ENCODE measurements at places on chromosomes 2 and 18.

- no peak for DNase-seq
Observed at GRCh38 chr2:58476556-58476955, 235.4 kb upstream of the FANCL start.

DNA sequence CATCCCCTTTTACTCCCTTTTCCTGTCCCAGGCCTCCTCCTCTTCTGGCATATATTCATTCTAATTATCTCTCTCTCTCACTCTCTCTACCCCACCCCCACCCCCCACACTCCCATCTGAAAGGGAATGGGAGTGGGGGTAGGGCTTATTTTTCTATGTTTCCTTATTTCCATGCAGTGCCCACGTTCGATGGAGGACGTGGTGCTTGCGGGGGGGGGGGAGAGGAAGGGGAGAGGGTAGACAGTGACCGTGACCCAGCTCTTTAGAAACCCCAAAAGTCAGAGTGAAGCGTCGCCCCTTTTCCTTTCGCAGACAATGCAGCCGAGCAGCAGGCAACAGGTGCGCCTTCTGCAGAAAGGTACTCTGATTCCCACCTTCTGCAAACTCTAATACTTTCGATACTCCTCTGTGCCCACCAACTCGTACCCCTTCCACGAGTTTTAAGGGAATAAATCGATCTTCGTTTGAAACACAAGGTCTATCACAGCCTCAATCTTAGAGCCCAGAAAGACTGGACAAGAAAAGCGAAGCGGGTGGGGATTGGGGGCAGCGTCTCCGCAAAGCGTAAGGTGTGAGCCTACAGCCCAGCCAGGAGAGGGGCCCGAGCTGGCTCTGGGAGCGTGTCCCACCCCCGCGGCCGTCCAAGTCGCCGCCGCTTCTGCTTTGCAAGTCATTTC, 891 bp upstream of the NR4A2 start:
- DNase-seq: no peak

- DNase-seq: no peak
Observed at GRCh38 chr2:72681016-72681995, 144.5 kb downstream of the EXOC6B start.

DNA sequence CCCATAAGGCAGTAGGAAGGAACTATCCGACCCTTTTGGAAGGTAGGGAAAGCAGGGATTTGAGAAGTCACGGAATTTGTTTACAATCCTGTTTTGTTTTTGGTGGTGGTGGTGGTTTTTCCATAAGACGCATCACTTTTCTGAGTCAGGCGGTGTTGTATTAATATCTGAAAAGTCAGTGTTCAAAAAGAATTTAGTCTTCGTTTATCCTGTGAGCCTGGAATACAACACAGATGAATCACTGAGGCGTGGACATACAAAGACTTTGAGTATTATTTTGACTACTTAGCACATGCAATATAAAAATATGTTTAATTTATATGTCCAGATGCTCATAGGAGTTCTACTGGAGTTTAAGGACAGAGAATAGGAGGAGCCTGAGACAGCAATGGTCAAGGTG, 785 bp downstream of the ZNF892 start:
- no peak for DNase-seq

DNA sequence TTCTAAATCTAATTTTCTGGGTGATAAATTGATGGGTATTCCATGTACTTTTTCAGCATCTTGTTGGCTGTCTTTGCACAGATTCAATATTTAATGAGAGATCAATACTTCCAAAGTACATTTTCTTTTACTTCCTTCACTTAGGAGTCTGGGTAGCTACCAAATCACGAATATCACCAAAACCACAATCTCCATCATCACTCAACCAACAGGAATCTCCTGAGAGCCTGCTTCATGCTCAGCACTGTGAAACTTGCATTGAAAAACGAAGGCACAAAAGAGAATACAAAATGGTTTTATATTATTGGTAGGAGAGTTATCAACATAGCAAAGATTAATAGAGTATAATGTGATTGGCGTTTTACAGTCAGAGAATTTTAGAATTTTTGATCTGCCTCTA, 261.5 kb upstream of the DSEL start:
- DNase-seq: no peak

GRCh38 chr18:49257609-49258008, 202.8 kb downstream of the DYM start:
- DNase-seq: no peak

DNA sequence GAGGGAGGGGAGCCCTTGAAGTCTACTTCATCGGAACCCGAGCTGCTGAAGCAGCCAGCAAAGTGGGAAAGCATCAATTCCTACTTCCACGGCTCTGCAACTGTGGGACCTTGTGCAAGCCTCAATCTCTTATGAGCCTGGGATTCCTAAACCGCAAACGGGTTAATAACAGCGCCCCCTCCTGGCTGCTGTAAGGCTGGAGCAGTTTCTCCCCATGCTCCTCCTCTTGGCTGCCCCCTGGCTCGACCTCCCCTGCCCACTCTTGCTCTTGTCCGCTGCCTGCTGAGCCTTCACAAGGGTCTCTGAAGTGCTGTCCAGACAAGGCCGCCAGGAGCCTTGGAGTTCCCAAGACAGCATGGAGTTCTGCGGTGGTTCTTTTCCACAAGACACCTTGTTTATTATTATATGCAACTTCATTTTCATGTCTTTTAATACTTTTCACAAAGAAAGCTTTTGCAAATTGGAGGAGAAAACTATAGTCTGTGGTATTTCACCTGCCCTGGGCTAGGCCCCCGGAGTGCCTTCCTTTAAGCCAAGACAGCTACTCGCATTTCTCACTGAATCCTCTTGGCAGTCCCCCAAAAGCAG, 157.2 kb downstream of the DDX1 start:
- peak; percentile 55 for DNase-seq

DNA sequence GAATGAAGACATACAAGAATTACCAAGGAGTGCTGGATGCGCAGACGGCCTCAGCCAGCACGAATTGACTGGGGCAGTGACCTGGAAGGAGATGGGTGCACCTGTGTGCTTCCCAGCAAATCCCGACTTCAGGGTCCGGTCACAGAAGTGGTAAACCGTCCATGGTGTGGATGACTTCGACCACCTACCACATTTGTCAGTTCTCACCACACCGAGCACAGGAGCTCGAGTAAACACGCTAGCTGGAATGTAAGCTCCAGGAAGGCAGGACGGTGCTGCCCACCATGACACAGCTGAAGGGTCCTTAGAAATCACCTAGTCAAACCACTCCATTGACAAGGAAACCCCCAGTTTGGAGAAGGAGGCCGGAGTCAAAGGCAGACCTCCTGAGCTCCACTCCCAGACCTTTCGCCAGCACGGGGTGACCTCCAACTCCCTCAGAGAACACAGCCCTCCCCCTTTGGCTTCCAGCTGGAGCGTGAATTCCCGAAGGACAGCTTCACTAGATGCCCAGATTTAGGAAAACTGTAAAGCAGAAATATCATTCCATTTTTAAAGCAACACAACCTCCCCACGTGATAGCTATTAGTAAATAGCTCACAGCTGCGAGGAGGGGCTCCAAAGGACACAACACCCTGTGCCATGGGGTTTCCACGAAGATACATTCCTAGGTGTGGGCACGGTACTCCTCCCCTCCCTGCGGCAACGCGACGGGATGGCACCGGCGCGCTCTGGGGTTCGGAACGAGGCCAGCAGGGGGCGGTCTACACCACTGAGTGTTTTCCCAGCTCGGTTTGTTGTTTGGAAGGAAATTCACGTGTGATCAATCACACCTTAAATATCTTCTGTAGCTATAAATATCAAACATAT, 34.1 kb upstream of the GNAL start:
- peak; percentile 27 for DNase-seq

DNA sequence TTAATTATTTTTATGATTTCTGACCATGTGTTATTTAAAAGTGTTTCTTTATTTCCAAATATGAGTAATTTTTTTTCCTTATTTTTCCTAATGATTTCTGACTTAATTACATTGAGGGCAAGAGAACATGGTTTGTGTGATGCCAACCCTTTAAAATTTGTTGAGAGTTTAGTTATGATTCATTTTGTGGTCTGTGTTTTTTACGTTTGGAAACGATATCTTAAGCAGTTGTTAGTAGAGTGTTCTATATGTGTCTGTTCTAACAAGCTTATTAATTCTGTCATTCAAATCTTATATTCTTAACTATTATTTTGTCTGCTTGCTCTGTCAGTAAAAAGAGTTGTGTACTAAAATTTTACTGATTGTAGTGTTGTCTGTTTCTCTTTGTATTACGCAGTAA, 15.0 kb downstream of the NAB1 start:
- no peak for DNase-seq

DNA sequence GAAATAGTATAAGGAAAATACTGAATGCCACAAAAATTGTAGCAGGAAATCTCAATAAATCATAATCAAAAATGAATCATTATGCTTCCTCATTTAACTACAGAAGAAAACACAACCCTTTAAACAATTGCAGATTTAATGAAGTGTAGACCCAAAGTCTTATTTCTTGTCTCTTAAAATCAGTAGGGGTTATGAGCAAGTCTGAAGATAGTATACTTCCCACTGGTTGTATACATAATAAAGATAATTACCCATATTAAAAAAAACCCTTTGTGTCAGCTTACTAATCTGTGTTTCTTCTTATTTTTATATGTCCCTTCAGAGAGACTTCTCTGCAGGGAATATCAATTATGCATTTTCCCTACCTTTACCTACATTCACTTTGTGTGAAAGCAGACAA, 504.7 kb downstream of the ERBB4 start:
- no peak for DNase-seq

DNA sequence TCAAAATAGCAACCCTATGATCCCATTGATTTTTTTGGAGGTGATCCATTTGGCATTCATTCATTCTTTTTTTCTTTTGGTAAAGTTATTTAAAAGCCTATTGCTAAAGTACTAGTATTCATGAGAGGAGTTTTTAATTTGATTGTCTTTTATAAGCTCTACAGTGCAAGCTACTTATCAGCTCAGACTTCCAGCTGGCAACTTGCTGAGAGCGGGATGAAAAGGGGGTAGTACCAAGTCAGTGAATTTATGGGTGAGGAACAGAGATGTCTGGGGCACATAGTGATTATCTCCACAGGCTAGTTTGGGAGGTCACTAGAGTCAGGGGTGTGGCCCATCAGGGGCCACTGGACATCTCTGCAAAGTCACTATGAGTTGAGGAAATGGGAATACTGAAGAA, 202.4 kb downstream of the PIK3C3 start:
- no peak for DNase-seq

DNA sequence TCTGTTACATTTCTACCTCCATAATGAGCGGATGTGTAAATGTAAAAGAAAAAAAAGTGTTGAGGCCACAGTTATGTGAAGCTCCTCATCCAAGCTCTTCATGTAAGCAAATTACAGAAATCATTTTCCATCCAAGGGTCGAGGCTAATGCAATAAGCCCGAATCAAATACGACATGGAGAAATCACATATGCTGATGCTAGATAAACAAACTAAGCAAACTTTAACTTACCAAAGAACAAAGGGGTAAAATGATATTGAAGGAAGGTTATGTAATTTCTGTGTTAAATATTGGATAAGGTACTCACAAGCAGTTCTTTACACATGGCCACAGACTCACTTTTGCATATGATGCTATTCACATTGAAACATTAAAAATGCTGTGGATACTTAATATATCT, 310.2 kb upstream of the ID2 start:
- no peak for DNase-seq

- DNase-seq: no peak
Observed at GRCh38 chr18:46946656-46947282, 29.4 kb downstream of the KATNAL2 start.

GRCh38 chr2:53854678-53855077, 5.1 kb downstream of the GPR75 start:
- no peak for DNase-seq

GRCh38 chr2:131016826-131017741, 76.2 kb downstream of the FAM168B start:
- DNase-seq: no peak

DNA sequence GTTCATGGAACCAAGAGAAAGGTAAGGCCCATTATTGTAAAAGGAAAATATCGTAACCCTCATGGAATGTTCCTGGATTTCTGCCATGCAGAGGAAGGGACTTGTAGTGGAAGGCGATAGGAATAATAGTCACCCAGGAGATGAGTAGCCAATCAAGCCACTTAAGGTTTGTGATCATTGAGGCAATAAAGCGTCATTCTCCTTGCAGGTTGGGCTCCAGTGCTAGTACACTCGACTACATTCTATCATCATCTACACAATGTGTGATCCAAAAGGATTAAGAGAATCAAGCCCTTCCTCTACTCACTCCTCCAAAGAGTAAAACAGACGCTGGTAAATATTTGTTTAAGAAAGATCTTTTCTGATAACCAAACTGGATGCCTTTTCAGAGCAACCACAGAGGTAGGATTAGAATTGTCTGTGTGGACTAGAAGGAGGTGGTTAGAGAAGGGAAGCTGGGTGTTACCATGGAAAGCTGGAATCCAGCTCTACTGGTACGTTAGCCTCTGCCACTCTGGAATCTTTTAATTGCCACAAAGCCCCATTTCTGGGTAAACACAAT, 245.7 kb downstream of the IKZF2 start:
- no peak for DNase-seq

- DNase-seq: no peak
Observed at GRCh38 chr2:89845532-89845931, 1154.1 kb downstream of the RPIA start.

DNA sequence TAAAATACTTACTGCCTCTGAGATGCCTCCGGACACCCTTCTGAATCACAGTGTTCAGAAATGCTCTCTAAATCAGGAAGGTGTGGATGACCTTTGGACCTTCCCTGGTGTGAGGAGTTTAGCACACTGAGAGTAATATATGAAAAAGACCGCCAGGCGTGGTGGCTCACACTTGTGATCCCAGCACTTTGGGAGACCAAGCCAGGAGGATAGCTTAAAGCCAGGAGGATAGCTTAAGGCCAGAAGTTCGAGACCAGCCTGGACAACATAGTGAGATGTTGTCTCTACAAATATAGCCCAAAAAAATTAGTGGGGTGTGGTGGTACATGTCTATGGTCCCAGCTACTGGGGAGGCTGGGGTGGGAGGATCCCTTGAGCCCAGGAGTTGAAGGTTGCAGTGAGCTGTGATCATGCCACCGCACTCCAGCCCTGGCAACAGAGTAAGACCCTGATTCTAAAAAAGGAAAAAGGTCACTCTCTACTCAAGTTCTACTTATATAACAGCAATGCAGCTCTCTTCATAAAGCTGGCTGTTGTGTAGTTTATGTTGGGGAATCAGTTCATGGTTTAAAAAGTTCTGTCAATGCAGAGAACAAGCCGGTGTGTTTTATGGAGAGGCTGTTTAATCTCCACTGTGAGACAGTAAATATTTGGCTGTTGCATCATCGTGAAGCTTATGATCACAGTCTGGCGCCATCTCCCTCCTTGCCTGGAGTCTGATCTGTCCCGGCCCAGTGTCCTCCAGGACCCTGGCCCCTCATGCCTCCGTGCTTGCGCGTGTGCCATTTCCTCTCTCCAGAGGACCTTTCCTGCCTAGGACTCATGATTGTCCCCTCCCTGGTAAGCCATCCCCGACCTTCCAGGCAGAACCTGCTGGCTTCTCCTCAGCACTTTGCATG, 184.5 kb downstream of the FAM210A start:
- DNase-seq: no peak

GRCh38 chr2:1664076-1664605, 80.2 kb downstream of the PXDN start:
- DNase-seq: no peak

- no peak for DNase-seq
Observed at GRCh38 chr2:44774826-44775492, 166.5 kb upstream of the SIX3 start.

Measured in HCT116 (cell line).